NB4 (cell line): ENCODE measurements at places on chromosomes 2 and 18.
A peak's percentile ranks its signal among the peaks of the same experiment; 100 is the strongest.

- DNase-seq, result no peak
Measured at GRCh38 chr2:190847504-190848081, 33.0 kb upstream of the GLS start.

- no peak for DNase-seq
Measured at GRCh38 chr18:44514106-44514505, 166.6 kb upstream of the SETBP1 start.

DNA sequence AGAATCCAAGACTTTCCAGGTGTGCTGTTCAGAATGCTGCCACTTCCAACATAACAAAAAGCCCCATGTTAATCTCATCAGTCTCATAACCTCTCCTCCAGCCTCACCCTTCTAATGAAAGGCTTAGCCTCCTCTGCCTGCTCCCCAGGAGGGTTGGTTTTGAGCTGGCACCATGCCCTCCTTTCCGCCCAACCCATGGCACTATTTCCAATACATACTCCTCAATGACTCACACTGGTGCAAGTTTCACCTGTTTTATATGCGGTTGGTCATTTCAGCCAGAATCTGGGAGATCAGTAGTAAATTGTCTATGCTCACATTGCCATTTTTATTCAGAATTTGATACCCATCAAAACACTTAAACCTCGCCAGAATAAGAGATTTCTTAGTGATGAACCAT is 157.6 kb upstream of the NRP2 start:
- DNase-seq, result no peak

- no peak for DNase-seq
Measured at GRCh38 chr2:24399434-24400206, 39.3 kb upstream of the ITSN2 start.

GRCh38 chr2:151374436-151374835 is 17.0 kb downstream of the TNFAIP6 start:
- peak; percentile 35 for DNase-seq

DNA sequence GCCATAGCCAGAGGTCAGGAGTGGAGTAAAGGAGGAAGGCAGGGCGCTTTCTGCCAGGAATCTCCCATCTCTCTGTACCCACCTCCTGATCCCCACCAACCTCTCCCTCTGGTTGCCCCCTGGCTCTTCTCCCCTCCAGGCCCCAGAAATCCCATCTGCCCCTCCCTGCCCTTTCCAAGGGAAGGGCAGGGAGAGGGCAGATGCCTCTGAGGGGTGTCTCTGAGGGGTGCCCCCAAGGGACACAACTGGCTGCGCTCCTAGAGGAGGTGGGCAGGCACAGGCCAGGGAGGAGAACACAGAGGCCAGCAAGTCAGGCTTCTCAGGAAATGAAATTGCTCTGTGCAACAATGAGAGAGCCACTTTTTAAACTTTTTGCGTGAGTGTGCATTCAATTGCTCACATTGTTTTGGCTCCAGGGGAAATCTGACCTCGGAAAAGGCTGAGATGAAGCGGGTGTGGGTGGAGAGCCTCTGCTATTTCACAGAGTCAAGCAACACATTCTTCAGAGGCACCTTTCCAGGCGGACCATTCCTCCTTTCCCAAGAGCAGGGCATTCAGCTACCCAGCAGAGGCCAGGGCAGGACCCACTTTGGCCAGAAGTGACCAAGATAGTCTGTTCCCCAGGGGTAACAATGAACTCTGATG is 125.5 kb downstream of the SMAD7 start:
- DNase-seq, result no peak

- DNase-seq, result no peak
Measured at GRCh38 chr2:198483051-198483450, 678.7 kb downstream of the PLCL1 start.

GRCh38 chr2:134161170-134161547 is 92.7 kb upstream of the MGAT5 start:
- no peak for DNase-seq

- no peak for DNase-seq
Measured at GRCh38 chr2:66679442-66679841, 244.5 kb downstream of the MEIS1 start.

GRCh38 chr2:18516112-18516511 is 44.3 kb downstream of the RDH14 start:
- DNase-seq, result no peak

- no peak for DNase-seq
Measured at GRCh38 chr2:239930378-239930777, 94.8 kb downstream of the NDUFA10 start.

GRCh38 chr2:44578471-44579093 is 216.8 kb downstream of the CAMKMT start:
- DNase-seq, result peak; percentile 93

DNA sequence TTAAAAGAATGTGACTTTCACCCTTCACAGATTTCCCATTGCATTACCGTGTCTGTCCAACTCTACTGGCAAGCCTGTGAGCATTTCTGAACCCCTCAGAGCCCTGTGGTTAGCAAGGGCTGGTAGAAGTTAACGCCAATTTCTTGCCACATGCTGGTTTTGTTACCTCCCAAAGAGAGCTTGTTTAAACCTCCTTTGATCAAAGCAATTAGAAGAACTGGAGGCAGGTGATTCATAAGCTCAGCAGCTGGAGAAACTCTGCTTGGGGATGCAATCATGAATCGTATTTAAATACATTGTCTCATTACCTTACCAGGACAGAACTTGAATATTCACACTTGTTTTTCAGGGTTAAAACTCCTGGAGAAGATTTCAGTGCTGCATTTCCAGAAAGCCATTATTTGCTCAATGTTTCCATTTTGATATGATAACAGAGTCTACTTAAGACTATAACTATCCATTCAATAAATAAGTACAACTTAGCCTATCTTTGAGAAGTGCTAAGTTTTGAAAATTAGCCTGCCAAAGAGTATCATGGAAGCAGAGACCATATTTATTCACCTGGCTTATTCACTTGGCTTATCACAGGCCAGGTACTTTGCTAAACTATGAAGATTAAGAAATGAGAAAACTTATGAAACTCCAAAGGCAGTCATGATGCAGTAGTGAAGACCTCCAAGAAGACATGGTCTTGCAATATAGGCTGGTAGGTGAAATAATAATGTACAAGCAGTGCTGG is 292.8 kb downstream of the INSIG2 start:
- no peak for DNase-seq

DNA sequence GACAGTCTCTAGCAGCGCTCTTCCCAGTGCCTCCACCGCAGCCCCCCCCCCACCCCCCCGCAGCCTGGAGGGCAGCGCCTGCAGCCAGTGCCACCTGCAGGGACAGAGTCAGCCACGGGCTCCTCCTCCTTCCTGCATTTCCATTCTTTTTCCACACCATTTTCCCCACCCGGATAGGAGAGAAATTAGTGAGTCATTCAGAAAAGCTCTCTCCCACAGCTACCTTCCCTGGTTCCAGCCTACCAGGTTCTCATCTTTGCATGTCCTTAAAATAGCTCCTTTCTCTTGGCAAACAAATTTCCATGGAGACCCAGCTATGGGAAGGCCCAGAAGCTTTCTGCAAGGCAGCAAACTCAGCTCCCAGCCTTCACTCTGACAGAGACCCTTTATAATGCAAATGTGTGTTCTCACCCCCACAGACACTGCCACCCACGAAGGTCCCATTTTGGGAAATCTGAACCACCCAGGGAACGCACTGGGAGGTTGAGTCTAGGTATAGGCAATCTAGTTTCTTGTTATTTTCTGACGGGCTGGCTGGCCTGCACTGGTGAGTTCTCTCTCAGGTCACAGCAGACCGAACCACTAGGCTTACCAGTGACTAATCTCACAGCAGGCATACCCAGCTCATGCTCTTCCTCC is 41.8 kb upstream of the ATG16L1 start:
- DNase-seq, result no peak

DNA sequence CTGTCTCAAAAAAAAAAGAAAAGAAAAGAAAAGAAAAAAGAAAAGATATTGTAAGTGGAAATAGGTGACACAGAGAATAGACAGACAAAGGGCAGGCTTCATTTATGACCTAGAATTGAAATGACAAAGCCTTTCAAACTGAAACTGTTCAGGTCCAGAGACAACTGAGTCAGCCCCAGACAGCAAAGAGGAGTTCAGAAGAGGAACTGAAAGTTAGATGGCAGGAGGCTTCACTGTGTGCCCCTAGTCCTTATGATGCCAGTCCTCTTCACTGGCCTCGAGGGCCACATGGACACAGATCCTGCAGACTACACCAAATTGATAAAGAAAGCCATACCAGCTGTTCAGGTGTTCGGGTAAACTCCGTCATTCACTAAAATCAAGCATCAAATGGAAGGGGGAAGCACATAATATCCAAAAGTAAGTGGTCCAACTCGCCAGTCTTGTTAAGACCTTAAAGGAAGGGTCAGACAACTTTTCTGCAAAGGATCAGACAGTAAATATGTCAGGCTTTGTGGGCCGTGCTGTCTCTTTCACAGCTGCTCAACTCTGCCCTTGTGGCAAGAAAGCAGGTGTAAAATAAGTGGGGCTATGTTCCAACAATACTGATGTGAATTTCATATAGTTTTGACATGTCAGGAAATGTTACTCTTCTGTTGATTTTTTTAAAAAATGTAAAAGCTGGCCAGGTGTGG is 231.9 kb upstream of the MGAT5 start:
- DNase-seq, result peak; percentile 11

DNA sequence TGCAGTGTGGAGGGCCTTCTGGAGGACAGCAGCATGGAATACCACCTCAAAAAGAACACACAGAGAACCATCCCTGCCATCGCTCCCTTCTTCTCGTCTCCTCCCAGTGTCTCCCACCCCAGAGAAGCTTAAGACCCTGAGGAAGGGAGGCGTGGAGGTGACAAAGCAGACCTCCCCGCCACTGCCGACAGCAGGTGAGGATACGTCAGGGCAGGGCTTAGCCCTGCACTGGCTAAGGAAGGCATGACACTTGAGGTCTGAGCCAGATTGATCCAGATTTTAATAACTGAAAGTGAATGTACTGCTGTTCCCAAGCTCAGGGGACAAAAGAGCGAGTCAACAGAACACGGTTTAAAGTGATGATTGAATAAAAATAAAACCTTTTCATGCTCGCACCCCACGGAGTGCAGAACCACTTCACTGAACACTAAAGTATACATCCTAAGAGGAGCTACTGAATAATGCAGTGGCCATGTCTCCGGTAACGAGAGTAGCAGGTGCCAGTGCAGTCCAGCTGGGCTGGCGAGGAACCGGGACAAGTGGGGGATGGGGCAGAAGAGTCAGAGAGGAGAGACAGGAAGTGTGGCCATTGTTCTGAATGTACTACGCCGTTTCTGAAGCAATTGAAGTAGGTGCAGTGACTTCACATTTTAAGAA is 391.0 kb downstream of the CDH2 start:
- DNase-seq, result no peak

DNA sequence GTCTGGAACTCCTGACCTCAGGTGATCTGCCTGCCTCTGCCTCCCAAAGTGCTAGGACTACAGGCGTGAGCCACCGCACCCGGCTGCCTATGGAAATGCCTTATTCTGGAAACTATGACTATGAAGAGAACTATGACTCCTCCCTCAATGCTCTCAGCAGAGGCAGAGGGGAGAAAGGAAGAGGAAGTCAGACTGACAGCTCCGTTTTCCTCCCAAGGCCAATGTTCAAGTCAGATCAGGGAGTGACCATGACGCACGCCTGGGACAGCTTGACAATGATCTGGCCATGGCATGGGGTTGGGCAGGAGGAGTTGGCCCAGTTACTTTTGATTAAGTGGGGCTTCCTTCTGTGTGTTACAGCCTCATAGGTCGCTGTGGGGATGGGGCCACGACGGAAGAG is 44.3 kb upstream of the MRPL33 start:
- DNase-seq, result peak; percentile 41

- no peak for DNase-seq
Measured at GRCh38 chr2:230347659-230348305, 20.8 kb downstream of the SP140L start.

- peak; percentile 48 for DNase-seq
Measured at GRCh38 chr2:2466534-2466933, 135.5 kb upstream of the MYT1L start.

- DNase-seq, result no peak
Measured at GRCh38 chr18:51789871-51790270, 550.1 kb upstream of the DCC start.

- no peak for DNase-seq
Measured at GRCh38 chr2:210617318-210617717, 60.9 kb downstream of the CPS1 start.

DNA sequence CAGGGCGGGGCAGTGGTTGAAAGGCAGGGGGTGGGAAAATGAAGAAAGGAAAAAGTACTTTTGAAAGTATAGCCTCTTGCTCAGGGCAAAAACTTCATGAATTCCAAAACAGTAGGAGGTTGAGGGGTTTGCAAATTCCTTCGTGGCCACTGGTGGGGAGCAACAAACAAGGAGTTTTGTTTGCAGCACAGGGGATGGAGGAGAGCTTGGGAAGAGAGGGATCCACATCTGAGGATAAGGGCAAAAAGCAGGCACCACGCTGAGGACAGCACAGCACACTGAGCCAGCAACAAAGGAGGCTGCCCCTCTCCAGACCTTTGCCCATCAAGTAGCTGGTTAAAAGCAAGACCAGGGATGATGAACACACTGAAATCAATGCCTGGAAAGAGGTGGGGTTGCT is 148.9 kb downstream of the TCF4 start:
- DNase-seq, result no peak

- peak; percentile 19 for DNase-seq
Measured at GRCh38 chr2:233852056-233852455, 2.3 kb downstream of the HJURP start.

GRCh38 chr2:146720170-146720569 is 1124.7 kb upstream of the ACVR2A start:
- DNase-seq, result no peak

DNA sequence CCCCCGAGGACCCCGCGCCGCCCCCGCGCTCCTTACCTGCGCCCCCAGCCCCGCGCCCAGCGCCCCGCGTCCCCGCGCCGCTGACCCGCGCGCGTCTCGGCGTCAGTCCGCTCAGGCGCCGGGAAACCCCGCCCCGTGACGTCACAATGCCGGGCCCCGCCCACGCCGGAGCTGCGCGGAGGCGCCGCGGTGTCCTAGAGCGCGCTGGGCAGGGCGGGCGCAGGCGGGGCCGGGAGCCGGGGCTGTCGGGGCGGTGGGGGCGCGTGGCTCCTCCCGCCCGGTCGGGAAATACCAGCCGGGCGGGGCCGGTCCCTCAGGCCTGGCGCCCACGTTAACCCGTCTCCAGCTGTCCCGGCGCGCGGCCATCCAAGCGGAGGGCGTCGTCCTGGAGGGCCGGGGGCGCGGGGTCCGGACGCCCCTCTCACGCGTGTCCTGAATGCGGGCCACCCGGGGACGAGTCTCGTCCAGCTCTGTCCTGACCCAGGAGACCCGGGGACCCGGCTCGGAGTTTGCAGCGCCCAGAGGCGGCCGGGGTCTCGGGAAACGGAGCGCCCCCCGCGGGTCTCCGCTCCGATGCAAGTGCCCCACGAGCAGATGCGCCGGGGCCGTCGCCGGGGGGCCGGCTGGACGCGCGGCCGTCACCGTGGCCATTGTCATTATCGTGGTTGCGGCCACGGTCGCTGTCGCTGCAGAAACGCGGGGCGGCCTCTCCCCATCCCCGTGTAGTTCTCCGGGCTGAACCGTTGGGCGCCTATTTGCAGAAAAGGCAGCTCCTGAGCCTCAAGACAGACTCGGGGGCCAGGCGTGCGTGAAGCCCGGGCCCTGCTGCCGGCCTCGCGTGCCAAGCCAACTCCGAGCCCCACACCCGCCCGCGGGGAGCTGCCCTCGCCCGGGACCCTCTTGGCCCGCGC is at the start of gene SLC66A2:
Gene SLC66A2 (minus strand): TSS at position 109 of the 911 bp plus-strand sequence. CDS start 727 bp downstream, outside the sequence.
- DNase-seq, result peak; percentile 87

GRCh38 chr2:1749489-1750119 is 5.3 kb upstream of the PXDN start:
- no peak for DNase-seq
